ENCODE measurements at places on chromosomes 2 and 18.

DNA sequence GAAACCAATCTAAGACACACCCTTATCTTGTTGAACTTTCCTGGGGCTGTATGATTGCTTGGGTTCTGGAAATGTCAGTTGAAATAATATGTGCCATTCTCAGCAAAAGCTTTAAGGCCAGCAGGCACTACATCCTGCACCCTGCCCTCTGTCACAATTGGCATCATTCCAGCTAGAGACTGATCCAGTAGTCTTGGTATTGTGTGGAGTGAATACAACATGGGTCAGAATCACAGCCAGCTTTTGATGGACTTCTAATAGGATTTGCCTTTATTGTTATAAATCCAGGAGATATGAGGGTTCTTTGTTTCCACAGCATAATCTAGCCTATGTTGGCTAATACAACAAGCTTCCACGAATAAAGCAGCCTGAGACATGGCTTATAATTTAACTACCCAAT is 617.0 kb upstream of the CDH2 start:
- DNase-seq = no peak

- DNase-seq = no peak
Measured at GRCh38 chr2:72138011-72138881, 9.4 kb downstream of the CYP26B1 start.

DNA sequence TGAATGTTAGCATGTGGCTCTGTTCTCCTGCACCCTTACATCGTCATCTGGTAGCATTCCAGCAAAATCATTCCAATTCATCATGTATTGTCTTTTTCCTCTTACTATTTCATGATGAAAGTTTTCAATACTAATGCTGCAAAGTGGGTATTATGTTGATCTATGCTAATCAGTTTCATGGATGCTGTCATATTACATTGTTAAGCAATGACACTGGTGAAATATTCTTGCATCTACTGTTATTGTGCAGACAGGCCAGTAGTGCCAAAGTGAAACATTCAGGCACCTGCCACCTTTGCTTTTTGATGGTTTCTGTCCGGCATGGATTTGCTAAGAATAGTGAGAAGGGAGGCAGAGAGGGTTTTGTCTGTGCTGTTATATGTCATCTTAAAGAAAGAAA is 76.1 kb upstream of the SMIM21 start:
- no peak for DNase-seq

DNA sequence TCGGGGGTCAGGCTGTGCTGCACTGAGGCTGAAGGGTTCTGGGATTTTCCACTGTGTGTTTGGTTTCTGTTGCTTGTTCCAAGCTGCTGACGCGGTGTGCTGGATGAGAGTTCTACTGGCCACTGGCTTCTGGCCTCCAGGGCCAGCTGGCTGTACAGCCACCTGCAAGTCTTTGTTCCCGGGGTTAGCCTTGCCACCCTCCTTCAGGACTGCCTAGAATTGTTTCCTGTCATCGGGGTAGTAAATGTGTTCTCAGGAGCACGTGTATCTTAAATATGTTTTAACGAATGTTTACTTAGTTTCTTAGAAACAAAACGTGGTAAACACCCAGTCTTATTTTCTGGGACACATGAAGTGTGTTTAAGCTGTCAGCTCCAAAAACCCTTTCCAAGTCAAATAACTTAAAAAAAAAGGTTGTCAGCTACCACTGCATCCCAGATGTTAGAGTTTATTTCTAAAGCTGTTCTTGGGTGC is 231.2 kb downstream of the AGAP1 start:
- no peak for DNase-seq

DNA sequence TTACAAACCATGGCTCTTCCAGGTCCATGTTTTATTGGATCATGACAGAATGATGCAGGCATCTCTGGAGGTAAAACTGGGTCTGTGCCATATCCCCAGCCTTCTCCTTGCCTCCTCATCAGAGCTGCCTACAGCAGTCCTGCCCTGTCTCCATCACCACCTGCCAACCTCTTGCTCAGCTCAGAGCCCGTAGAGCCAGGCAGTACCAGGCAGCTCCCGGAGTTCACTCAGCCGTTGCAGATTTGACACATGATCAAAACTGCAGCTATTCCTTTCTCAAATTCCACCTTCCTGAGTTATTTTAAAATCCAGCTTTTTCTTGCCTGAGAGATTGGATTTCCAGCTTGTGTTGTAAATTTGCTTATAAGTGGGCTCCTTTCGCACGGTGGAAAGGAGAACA is 218.2 kb upstream of the CELF4 start:
- no peak for DNase-seq

- no peak for DNase-seq
Measured at GRCh38 chr2:207967121-207967520, 58.2 kb downstream of the PLEKHM3 start.

DNA sequence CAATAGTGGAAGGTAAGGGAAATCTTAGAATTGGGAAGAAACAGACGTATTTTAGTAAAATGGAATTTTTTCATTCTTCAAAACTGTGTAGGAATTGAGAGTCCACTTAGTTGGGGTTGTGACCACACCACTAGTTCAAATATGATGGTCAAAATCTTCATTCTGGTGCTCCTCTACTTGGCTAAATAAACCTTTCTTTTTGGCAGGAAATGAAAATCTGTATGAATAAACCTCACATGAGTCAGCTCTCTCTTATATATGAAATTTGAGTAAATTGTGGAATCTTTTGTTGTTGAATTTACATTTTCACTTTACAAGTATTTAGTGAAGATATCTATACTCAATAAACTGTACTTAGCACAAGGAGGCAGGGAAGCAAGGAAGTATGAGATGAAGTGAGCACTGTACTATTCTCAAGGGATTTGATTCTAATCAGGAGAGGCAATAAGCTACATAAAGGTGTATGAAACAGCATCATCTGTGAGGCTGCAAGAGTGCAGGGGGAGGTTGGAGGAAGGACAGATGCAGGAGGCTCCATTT is 20.5 kb downstream of the IL18R1 start:
- DNase-seq = no peak

DNA sequence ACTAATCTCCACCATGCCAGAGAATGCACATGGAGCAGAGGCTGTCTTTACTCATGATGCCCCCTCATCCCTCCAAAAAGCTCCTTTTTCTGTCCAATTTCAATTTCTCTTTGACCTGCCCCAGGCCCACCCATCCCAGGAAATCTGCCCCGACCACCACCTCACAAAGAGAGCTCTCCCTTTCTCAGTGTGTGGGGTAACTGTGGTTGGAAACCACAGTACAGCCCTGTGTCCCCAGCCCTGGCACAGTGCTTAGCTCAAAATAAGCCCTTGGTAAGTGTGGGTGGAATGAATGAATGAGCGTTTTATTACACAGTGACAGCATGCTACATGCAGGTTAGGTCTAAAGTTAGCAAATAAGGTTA is 43.7 kb upstream of the CAB39 start:
- no peak for DNase-seq

DNA sequence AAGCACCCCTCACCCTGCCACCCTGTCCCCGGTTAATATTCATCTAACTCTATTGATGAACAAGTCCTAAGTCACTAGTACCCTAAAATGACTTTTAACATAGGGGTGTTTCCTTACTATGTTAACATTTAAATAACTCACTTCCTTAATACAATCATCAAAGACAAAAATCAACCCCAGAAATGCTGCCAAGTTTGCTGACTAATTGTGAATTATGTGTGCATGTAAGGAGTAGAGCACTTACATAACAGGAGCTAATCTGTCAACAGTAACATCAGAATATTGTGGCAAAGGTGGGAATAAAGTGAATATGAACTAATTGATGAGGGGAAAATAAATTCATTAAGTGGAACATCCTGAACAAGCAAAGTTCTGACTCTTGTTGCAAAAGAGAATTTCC is 81.4 kb upstream of the ERBB4 start:
- DNase-seq = no peak

DNA sequence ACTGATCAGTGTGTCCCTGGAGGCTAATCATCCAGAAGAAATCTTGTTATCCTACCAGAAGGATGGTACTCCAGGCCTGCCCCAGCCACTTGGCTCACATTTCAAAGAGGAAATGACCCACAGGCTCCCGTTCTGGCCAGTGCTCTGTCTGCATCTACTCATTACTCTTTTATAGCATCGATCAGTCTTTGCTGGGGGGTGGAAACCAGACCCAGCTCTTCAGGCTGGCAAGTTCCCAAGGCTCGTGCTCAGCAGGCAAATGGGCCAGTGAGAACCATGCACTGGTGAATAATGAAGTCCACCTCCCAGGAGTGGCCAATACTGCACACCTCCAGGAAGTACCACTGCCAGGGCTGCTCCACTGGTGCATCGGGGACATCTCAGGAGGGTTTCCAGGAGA is 38.8 kb downstream of the DNER start:
- no peak for DNase-seq

GRCh38 chr2:205407984-205408383 is 274.3 kb upstream of the NRP2 start:
- no peak for DNase-seq

DNA sequence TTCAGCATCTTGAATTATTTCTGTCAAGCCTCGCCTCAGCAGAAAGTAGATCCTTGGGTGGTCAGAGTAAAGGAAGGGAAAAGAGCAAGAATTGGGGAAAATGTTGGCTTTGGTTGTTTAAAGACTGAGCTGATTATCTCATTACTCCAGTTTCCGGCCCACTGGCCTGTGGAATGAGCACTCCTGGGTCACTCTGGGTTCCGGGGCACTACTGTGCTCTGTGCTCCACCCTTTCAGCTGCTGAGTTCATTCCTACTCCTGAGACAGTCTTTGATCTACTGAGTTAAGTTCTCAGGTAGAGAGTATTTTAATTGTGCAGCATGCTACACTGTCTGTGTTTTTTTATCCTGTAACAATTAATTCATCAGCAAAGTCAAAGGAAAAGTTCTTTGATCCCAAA is 427.7 kb downstream of the CDH2 start:
- DNase-seq = no peak

GRCh38 chr18:63545000-63545399 is 2.8 kb downstream of the SERPINB12 start:
- DNase-seq = no peak

- no peak for DNase-seq
Measured at GRCh38 chr2:202171241-202171825, 67.1 kb downstream of the SUMO1 start.

DNA sequence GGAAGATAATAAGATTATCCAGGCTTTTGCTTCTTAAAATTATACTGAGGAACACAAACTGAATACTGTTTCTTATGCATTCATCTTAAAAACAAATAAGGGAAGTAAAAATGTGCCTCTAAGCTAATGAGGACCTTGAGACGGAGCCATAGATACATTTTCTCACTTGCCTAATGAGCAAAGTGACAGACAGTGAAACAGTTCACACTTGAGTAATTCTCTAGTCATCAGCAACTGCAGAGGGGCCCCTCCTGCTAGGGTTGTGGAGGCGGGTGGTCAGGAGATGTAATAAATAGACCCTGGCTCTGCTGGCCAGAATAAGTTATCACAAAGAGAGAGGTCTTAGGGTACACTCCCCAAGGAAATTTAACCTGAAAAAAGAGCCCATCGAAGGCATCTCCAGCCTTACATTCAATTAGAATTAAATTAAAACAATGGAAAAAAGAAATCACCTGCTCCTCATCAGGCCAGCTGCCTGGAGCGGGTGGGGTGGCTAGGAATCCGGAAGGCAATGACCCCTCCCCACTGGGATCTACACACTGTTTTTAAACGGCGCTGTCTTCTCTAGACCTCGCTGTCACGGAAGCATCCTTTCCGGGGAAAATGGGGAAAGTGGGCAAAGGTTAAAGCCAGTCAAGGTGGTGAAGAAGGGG is 32.6 kb upstream of the INSIG2 start:
- DNase-seq = no peak

GRCh38 chr2:26561376-26561775 is 79.8 kb downstream of the CIB4 start:
- no peak for DNase-seq

GRCh38 chr2:154600927-154601494 is 97.5 kb upstream of the KCNJ3 start:
- no peak for DNase-seq

- DNase-seq = no peak
Measured at GRCh38 chr2:239387811-239388210, 13.0 kb downstream of the HDAC4 start.

DNA sequence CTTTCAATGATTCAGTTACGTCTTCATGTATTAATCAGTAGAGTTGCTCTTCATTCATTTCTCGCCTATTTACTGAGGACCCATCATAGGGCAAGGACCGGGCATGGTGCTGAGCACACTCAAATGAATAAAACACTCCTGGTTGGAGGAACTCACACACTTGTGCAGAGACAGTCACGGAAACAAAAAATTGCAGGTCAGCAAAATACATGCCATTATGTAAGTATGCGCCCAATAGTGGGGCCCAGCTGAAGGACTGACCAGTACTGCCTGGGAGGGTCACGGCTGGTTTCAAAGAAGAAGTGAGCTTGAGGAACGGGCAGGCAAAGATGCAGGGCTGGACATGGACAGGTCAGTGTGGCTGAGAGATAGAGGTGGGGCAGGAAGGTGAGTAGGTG is 102.9 kb downstream of the DDX1 start:
- no peak for DNase-seq

- no peak for DNase-seq
Measured at GRCh38 chr2:86243950-86244733, 44.9 kb downstream of the MRPL35 start.

DNA sequence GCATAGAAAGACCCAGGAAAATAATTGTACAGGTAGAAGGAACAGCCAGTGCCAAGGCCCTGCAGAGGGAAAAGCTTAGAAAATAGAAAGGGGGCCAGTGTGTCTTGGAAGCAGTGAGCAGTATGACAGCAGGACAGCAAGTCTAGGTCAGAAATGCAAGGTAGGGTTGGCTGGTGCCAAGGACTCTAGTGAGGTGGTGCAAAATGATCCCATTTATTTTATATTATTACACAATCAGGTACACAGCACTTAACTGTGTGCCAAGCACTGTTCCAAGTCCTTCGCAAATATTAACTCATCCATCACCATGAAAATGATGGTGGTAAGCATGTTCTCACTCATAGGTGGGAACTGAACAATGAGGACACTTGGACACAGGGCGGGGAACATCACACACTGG is 100.0 kb downstream of the AQP4 start:
- no peak for DNase-seq

GRCh38 chr2:217971166-217971565 is 31.6 kb downstream of the TNS1 start:
- no peak for DNase-seq

- DNase-seq = no peak
Measured at GRCh38 chr18:31424383-31424988, 23.1 kb upstream of the DSG3 start.

DNA sequence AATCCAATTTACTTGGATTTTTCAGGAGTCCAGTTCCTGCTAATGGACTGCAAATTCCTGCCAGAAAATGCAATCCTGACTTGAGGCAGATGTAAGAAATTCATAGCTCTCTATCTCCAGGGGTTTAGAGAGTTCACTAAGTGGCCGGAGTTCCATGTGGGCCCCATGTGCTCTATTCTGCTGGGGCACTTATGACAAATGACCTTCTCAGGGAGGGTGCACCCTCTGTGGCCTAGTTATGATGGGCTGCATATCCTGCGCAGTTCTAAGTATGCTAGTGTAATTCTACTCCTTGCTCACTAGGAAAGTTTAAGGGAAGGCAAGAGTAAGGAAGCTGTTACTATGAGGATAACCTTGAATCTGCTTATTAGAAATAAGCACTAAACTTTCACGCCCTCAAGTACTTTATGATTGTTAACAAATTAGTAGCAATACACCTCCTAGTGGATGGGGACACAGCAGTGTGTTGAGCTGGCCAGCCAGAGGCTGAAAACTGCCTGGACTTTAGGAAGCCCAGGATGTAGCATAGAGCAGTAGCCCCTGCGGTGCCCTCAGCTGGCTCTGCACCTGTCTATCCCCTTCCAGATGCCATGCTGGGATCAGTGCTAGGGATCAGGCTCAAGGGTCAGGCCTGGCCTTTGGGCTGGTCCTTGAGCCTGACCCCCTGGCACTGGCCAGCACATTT is 14.4 kb downstream of the SMYD1 start:
- no peak for DNase-seq

Measured in stimulated activated CD4-positive, alpha-beta T cell treated with anti-CD3 and anti-CD28 coated beads, Interleukin-1b, Interleukin-23, amount 100 ng/mL, for 1 hour (primary cell).